ENCODE measurements at places on chromosomes 2 and 18.

DNA sequence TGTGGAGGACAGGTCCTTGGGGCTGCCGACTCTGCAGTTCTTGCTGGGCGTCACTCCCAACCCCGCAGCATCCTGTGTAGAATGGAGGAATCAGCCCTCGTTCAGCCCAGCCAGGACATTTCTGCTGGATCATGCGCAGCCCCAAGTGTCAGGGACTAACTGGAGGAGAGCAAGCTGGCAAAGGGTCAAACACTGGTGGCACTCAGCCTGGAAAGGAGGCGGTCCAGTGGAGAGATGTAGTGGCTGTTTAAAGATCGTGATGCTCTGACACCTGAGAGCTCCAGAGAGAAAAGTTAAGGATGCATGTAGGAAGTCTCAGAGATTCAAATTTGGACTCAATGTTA lies 63.6 kb upstream of the SH3RF3 start:
- DNase-seq = no peak

- no peak for DNase-seq
Observed at GRCh38 chr18:75228967-75229366, 18.4 kb downstream of the TSHZ1 start.

DNA sequence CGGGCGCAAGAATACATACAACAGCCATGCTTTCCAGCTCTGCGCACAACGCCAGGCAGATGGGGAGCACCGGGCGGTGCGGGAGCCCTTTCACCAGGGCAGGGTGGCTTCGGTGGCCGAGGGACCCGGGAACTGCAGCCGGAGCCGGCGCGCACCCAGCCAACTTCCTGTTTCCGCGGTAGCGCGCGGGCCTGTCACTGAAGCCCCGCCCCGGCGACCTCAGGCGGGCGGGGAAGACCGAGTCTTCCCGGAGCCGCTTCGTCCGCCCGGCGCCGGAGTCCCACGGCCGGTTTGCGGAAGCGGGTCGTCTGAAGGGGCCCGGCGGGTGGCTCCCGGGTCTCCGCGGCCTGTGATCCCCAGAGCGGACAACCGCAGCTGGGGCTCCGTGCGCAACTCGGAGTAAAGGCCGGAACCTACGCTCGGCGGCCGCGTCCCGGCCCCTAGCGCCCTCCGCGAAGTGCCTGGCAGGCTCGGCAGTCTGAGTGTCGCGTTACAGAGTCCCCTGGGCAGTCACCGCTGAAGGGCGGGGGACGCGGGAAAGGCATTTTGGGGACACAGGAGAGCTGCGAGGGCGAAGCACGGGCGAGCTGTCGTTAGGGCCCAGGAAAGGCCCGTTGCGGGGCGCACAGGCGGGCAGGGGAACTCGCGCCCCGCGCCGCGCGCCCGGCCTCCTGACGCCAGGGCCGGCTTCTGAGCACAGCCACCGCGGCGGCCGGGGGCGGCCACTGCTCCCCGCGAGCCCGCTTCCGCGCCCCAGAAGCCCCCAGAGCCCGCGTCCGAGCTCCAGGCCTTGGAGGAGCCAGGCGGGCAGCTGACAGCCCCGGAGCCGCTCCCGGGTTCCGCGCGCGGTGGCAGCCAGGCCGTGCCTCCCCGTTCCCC lies at the start of gene MPPE1:
TSS of gene MPPE1 (minus strand) at position 136 of the 879 bp plus-strand sequence. CDS start 11,053 bp downstream, outside the sequence.
- peak; percentile 57 for DNase-seq

- no peak for DNase-seq
Observed at GRCh38 chr18:12028674-12029073, 47.4 kb downstream of the IMPA2 start.

DNA sequence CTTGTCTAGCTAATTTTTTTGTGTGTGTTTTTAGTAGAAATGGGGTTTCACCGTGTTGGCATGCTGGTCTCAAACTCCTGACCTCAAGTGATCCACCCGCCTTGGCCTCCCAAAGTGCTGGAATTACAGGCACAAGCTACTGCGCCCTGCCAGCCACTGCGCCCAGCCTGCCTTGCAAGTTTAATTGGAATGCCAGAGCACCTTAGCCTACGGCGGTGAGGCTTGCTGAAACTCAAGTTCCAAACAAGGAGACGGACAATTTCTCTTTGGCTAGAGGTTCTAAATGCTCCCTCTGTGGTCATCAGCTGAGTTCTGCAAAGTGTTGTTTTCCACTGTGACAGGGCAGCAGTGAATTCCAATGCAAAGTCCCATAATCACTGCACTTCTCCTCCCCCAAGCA lies 583.4 kb downstream of the KCNJ3 start:
- DNase-seq = no peak

GRCh38 chr2:234823877-234824376 lies 127.9 kb upstream of the SH3BP4 start:
- peak; percentile 91 for DNase-seq

DNA sequence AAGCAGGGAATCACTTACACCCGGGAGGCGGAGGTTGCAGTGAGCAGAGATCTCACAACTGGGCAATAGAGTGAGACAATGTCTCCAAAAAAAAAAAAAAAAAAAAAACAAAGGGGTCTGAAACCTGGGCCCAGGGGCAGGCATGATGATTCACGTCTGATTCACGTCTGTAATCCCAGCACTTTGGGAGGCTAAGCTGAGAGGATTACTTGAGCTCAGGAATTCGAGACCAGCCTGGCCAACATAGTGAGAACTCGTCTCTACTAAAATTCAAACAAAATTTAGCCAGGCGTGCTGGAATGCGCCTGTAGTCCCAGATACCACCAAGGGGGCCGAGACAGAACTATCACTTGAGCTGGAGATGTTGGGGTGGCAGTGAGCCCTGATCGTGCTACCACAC lies 30.3 kb downstream of the TEX44 start:
- no peak for DNase-seq

GRCh38 chr2:223486751-223487150 lies 115.4 kb downstream of the SCG2 start:
- DNase-seq = no peak

GRCh38 chr2:172864182-172864581 lies 128.5 kb downstream of the RAPGEF4 start:
- no peak for DNase-seq

DNA sequence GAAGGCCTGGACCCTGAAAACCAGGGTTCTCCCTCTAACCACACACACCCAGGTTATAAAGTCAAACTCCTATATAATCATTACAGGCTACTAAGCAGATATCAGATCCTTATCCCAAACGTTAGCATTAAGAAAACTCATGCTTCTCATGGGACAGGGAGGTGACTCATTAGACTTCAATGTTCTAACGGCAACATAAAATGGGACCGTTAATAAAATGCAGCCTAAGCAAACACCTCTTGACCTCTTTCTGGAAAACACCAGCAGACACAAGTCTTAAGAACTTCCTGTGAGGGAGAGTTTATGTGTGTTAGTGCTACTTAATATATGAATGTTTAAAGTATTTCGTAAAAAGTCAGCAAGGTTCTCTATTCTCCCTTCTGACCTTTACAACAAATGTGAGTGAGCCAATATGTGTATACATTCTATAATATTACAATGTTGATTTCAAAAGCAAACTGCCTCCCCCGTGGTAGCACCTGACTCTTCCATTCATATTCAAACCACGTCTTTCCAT lies 31.7 kb downstream of the LPIN2 start:
- peak; percentile 33 for DNase-seq

DNA sequence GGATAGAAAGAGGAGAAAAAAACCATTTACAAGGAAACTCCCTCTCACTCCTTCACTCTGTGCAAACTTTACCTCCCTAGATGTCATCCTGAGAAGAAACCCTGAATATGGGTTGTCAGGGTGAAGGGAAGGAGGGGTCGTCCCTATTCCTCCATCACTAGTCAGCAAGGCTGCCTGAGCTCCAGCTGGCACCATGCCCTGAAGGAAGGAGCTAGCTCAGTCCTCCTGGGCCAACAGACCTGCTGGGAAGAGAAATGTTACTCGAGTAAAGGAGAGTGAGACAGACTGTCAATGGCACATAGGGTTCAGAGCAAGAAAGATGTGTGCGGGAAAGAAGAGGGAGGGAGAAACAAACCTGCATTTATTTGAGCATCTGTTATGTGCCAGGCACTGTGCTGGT lies 18.3 kb upstream of the EPAS1 start:
- DNase-seq = no peak

DNA sequence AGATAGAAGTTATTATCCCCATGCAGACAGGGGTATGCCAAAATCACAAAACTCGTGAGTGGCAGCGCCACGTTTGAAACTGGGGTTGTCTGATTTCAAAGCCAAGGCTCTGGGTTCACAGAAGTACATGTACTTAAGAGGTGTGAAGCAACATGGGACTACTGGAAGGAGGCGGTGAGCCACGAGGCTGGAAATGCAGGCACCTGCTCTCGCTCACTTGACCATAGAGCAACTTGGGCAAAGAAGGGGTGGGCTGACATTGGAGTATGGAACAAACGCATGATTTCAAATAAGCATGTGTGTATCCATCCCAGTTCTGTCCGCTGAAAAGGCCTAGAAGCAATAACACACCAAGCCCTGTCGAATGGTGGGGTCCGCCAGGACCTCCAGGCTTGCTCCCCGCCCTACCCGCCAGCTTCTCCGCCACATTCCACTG lies 593 bp upstream of the ACTR2 start:
- DNase-seq = no peak

- no peak for DNase-seq
Observed at GRCh38 chr18:44732599-44732998, 51.9 kb downstream of the SETBP1 start.

DNA sequence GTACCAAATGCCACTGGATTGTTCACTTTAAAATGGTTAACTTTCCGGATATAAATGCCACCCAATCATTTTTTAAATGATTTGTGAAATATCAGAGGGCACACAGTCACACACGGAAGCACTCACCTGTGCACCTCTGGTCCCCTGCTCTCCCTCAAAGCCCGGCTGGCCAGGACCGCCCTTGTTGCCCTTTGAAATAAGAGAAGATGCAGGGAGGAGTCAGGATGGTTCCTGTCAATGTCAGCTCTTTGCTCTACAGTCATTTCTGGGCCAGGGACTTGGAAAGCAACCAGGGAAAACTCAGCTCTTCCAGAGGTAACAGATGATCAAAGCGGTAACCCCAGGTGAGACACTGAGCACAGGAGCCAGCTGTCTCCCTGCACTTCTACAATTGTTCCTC lies 60.7 kb downstream of the COL6A3 start:
- no peak for DNase-seq

- no peak for DNase-seq
Observed at GRCh38 chr2:181907057-181907456, 15.5 kb downstream of the ITPRID2 start.

All from COLO829 (cell line).